ENCODE measurements at places on chromosomes 7 and 10.

DNA sequence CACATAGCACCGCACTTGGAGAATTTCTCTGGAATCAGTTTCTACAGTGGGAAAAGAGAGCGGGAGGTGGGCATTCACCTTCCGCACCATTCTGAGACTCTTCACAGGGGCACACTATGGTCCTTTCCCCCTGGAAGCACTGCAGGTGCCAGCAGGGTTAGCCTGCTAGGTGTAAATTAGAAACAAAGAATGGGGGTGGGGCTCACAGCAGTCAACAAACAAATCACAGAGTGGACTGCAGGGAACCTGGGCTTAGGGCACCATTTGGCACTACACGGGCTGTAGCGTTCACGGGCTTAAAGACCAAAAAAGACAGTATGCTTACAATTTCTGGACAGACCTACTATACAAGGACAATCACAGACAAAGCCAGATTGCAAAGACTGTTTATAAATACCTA is 8.0 kb upstream of the PKD1L1 start:
- no peak for DNase-seq

DNA sequence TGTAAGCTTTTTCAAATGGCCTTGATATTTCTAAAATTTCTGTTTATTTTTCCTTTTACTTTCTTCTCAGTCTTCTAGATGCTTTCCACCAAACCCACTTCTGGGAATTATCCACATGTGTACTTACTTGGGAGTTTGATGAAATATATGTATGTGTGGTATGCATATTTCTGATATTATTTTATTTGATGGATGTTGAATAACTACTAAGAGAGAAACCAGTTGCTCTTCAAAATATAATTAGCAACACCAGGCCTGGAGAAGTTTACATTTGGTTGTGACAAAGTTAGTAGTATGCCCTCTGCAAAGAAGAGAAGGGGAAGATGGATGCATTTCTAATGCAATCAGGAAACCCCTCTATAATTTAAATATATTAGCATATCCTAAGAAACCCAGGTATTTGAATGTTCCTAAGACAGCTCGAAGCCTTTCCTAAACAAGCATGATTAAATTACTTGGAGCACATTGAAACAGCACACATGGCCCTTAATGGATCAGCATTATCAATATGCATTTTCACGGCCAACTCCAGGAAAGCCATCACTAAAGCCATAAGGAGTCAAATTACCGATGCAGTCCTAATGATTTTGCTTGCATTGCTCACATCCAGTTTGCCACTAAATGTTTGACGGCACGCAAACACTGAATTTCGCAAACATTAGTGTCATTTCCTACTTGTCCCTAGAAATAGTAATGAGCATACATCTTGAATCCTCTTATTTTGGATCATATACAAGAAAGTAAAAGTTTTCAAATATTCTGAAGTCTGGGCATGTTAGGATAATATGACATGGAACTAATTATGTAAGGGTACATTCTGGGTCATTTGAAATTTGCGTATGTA is 393.8 kb downstream of the EXOC4 start:
- no peak for DNase-seq

DNA sequence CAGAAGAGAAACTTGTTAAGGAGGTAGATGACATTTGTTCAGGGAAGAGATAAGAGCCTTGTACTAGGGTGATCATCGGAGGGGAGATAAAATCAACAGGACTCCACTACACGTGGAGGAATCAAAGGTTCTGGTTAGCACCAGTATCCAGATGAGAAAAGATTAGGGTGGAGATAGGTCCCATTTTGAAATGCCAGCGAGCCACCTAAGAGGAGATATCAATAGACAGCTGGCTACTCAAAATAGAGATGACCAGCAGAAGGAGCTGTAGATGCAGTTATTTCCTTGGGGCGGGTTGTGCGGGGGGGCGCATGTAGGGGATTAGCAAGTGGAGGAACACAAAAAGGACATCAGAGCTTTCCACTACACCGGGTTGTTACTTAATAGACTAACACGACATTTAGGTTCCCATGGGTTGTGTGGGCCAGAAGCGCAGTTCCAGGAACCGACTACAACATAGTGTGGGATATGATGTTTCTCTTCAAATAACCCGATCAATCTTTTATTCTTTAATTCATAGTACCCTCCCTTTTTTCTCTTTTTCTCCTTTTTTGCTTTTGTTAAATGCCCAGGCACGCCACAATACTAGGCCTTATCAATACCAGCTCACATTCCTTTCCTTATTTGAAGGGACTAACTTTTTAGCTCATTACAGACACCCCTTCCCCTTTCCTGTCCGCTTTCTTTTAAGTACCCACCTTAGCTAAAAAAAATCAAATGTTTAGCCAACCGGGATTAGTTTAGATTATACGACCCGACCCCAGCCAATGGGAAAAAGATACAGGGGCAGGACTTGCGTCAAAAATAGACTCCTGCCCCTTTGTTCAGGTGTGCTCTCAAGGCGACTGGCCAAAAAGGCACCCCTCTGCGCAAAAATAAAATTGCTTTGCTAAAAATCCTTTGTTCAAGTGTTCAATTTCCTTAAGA is 2.0 kb upstream of the KIF11 start:
- DNase-seq, result no peak

DNA sequence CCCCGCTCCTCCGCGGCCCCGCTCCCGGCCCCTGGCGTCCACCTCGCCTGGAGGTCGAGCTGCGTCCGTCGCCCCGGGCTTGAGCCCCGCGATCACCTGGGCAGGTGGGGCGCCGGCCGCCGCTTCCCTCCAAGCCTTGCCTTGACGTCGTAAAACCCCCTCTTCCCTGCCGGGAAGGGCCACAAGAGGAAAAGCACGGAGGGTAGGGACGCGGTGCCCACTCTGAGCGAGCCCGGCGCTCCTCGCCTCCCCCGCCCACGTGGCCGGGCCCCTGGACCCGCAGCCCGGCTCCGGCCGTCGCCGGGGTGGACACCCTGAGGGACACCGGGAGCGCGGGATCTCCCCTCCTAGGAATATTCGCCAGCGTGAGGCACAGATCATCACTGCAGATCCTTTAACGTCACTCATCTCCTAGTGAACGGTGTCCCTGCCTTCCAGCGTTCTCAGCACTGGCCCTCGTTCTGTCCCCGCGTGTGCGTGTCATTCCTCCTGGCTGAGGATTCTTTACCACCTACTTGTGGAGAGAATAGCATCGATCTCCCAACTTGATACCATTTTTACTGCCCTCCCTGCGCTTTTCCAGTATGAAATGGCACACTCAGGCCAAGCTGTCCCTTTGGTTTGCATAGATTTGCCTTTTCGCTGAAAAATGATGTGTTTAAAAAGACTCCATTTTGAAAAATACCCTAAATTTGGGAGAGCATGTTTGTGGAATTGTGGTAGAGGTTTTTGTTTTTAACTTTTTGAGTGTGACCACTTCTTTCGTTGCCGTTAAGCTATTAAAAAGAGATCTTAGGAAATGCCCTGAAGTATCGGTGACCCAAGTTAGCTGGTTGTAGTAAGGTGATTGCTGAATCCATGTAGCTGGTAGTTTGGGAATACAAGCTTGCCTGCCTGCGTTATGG is 649 bp downstream of the ACTR3B start:
- no peak for DNase-seq

GRCh38 chr10:94299417-94299816 is 63.3 kb downstream of the NOC3L start:
- DNase-seq, result no peak

DNA sequence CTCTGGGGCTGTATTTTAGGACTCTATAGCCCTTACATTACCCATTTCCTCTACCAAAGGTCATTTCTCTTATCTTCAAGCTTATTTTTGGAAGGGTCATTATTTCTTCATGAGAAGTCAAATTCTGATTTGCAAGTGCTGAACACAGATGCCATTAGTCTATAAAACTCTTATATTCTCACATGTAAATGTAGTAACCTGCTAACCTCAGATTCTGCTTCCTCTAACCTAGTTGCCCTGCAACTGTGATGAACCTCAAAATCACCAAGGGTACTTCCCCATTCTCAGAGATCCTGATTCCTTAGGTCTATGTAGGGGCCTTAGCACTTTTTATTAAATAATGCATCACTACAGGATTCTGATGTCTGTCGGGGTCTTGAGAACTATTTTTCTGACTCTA is 6.3 kb downstream of the FAS start:
- no peak for DNase-seq

GRCh38 chr10:116307455-116307854 is 16.8 kb upstream of the CCDC172 start:
- no peak for DNase-seq

GRCh38 chr7:28813243-28813962 is 144.7 kb downstream of the TRIL start:
- DNase-seq, result no peak

- peak; percentile 75 for DNase-seq
Observed at GRCh38 chr10:79390551-79391229, 43.4 kb downstream of the PPIF start.

- DNase-seq, result peak; percentile 97
Observed at GRCh38 chr10:72625608-72626443, at the start of gene MICU1. Gene MICU1 (minus strand): TSS chr10:72626079. CDS start chr10:72566793, 59,286 bp downstream.

DNA sequence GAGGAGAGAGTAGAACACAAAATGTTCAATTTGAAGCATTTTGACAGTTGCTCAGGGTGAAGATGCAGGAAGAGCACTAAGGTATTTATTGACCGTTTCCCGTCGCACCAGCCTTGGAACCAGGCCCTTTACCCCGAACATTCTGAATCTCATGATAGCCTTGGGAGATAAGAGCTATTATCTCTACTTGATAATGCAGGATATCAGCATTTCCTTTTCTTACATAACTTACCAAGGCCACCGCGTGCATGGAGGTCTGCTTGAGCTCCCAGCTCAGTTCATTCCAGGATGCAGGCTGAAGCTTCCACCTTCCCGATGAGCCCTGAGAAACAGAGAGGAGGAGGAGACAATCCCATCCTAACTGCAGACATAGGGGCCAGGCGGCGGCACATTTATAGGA is 324.2 kb upstream of the COBL start:
- DNase-seq, result no peak

GRCh38 chr10:29646960-29647461 is 12.2 kb upstream of the SVIL start:
- DNase-seq, result no peak

DNA sequence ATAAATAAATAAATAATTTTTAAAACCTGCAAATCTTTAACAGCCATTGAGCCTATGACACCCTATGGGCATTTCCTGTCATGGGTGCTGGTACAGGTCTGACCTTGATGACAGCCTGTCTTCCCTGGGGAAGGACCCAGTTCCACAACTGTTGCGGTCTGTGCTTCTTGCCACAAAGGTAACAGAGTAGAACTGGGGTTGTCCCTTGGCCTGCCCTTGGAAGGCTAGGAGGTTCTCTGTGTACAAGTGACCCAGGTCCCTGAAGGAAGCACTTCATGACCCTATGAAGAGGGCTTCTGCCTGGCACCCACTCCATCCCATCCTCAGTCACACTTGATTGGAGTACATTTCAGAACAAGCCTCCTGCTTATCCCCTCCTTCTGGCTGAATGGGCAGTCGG is 66.9 kb downstream of the OGDH start:
- no peak for DNase-seq
